ENCODE measurements at places on chromosomes 11 and 22.

DNA sequence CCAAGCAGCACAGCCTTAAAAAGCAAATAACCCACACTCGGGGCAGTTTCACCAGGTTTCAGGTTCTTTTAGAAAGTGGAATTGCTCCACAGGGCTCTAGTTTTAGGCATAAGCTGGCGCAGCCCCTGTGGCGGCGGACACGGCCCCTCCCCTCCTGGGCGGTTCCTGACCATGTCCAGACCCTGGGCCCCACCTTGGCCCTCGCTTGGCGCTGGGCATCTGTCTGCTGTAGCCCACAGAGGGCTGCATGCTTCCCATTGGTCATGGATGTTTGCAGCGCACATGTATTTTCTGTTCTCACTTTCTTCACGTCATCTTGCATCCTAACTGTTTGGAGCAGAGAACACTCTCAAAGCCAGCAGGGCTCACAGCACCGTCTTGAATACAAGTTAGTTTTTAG lies 244.3 kb downstream of the BRD1 start:
- no peak for DNase-seq

- no peak for DNase-seq
Observed at GRCh38 chr22:49657974-49658590, 169.6 kb downstream of the BRD1 start.

DNA sequence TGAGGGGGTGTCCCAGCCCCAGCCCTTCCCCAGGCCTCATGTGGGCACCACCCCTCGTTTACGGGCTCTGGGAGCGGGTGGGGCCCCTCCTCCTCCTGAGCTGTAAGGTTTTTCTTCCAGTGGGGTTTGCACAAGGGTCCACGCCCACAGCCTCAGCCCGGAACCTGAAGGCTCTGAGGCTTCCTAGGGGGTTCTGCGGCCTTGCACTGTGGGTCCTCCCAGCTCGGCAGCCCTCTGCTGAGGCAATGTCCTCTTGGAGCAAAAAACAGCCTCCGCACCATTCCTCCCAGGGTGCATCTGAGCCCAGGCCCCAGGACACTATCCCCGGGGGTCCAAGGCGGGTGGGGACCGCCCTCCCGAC lies 14.1 kb downstream of the H19 start:
- no peak for DNase-seq

DNA sequence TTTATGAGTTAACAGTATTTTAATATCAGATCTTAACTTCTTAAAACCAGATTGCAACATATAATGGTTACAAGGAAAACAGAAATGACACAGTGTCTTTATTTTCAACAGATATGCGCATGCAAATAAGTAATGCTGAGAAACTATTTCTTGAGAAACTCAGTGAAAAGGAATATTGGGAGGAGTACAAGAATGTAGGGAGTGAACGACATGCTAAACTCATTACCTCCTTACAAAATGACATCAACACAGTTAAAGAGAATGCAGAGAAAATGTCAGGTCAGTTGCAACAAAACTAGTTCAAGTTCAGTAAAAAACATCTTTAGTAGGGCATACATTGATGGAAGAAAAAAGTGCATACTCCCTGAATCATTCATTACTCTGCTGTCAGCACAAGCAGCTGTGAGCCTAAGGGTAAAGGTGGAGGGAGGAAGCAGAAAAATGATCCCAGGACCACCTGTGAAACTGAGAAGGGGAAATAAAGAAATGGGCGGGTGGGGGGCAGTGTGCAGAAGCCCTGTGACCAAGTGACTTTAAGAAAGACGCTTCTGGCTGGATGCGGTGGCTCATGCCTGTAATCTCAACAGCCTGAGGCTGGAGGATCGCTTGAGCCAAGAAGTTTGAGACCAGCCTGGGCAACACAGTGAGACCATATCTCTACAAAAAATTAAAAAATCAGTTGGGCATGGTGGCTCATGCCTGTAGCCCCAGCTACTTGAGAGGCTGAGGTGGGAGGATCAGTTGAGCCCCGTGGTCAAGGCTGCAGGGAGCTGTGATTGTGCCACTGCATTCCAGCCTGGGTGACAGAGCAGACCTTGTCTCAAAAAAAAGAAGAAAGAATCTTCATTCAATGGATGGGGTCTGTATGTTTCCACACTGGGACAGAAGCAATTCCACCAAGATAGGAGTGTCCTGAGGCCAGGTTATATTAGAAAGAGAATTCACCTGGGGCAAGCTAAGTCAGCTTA lies 31.2 kb downstream of the CCDC83 start:
- no peak for DNase-seq

GRCh38 chr11:69439651-69440464 lies 41.6 kb upstream of the LINC01488 start:
- no peak for DNase-seq

GRCh38 chr11:32529994-32530588 lies 53.5 kb upstream of the EIF3M start:
- DNase-seq: no peak

DNA sequence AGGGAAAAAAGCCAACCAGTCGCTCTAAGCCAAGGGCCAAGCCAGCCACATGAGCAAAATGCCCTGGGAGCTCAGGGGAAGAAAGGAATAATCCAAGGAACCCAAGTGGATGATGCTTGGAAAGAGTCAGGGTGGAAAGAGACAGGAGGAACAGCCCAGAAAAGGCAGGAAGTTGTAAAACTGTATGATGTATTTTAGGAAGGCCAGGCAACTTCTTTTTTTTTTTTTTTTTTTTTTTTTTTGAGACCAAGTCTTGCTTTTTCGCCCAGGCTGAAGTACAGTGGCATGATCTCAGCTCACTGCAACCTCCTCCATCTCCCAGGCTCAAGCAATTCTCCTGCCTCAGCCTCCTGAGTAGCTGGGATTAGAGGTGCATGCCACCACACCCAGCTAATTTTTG lies 1.6 kb downstream of the LGALS12 start:
- no peak for DNase-seq

DNA sequence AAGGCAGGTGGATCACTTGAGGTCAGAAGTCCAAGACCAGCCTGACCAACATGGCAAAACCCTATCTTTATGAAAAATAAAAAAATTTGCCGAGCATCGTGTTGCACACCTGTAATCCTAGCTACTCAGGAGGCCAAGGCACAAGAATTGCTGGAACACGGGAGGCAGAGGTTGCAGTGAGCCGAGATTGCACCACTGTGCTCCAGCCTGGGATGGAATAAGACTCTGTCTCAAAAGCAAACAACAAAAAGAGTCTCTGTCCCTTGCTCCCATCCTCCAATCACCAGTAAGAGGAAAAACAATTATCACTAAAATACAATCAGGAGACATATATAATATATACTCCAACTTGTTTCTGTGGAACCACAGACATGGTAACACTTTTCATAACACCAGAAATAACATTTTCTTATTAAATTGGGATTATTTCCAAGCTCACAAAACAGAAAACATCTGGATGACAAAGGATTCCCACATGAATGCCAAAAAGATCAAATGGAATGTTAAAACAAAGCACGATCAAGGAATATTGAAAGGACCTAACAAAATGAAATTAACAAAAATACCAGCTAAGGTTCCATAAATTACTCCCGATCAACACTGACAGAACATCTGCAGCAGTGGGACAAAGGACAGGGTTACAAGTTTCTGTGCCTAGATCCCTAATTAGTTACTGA lies 15.2 kb downstream of the FCHSD2 start:
- no peak for DNase-seq

GRCh38 chr11:1752907-1753228 lies 2.5 kb upstream of the IFITM10 start:
- DNase-seq: no peak

DNA sequence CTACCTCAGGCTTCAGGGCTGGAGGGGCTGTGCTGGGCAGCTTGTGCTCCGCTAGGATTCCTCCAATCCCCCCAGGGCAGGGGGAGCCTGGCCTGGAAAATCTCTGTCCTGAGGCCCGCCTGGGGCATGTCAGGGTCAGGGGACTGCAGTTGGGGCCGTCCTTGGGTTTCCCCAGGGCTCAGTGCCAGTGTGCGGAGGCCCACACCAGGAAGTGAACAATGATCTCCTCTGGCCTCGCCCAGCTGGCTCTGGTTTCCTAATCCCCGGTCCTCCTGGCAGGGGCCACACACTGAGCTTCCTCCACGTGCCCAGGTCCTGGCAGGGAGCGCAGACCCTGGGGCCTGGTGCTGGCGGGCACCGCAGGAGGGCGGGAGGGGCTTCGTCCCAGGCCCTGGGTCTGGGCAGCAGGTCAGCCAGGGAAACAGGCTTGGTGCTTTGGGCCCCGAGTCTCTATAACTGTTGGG lies 1.4 kb upstream of the MUC2 start:
- DNase-seq: no peak

DNA sequence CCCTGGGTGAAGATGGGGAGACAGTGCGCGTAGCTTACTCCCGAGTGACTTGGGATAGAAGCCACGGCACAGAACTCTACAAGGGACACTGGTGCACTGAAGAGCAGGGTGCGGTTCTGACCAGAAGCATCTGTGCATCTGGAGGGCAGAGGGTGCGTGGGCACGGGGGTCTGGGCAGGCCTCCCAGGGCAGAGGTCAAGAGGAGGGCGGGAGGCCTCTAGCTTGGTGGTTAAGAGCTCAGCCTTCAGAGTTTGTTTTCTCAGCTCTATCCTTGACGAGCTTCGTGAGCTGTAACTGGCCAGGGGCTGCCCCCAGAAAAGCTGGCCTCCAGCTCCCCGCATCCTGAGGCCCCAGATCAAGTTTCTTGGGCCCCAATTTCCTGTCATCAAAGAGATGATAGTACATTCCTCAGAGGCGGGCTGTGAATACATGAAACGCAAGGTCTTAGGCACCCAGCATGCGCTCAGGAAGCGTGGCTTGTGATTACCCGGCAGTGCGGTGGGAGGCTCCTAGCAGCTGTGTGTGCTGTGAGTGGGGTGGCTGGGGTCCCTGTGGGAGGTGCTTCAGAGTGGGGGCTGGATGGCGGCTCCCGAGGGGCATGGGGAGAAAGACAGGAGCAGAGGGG lies 6.0 kb upstream of the BID start:
- no peak for DNase-seq

- DNase-seq: no peak
Observed at GRCh38 chr11:17508791-17509190, 32.1 kb upstream of the ABCC8 start.

GRCh38 chr11:20087118-20087521 lies 73.2 kb downstream of the DBX1 start:
- DNase-seq: no peak

DNA sequence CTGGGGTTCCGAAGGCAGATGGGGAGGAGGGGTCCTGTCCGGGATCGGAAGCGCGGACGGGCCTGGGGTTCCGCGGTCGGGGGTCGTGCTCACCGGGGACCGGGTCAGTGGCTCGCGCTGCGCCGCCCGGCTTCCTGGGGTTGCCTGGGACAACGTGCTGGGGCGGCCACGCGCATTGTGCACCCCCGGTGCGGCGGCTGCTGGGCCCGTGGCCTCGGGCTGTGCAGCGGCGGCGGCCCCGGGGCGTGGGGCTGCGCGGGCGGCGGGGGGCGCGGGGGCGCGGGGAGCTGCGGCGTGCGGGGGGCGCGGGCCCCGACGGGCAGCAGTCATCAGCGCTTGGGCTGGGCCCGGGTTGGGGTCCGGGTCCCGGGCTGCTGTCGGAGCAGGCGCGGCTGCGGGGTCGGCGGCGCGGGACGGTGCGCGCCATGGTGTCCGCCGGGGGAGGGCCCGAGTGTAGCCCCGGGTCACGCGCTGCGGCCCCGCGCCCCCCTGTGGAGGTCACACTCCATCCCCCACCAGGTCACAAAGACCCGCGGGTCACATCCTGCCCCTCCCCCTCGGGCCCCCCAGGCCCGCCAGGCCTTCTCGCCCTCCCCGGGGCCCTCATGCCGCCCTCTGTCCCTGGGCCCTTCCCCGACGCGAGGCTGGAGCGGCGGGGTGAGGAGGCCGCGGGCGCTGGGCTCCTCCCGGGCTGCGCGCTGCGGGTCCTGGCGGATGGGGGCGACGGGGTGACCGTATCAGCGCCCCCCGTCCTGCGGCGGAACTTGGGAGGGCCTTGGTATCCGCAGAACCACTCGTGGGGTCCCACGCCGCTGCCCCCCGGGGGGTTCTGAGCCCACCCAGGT lies at the start of gene TTLL8:
Gene TTLL8, minus strand, starts transcription at position 238 of the 845 bp plus-strand sequence.
- DNase-seq: no peak

GRCh38 chr11:118006153-118006534 lies 19.9 kb downstream of the IL10RA start:
- no peak for DNase-seq
